ENCODE measurements at places on chromosomes 2 and 18.
A peak's percentile ranks its signal among the peaks of the same experiment; 100 is the strongest.

- DNase-seq, result no peak
Observed at GRCh38 chr2:101724125-101724474, 26.6 kb downstream of the MAP4K4 start.

- no peak for DNase-seq
Observed at GRCh38 chr18:21099442-21099841, 12.2 kb downstream of the ROCK1 start.

GRCh38 chr2:147847746-147848391 is 3.0 kb downstream of the ACVR2A start:
- DNase-seq, result no peak

- no peak for DNase-seq
Observed at GRCh38 chr2:182072861-182073260, 87.2 kb downstream of the PPP1R1C start.

GRCh38 chr2:42025151-42025582 is 22.7 kb upstream of the PKDCC start:
- no peak for DNase-seq

GRCh38 chr2:24421668-24422067 is 61.3 kb upstream of the ITSN2 start:
- DNase-seq, result peak; percentile 38

DNA sequence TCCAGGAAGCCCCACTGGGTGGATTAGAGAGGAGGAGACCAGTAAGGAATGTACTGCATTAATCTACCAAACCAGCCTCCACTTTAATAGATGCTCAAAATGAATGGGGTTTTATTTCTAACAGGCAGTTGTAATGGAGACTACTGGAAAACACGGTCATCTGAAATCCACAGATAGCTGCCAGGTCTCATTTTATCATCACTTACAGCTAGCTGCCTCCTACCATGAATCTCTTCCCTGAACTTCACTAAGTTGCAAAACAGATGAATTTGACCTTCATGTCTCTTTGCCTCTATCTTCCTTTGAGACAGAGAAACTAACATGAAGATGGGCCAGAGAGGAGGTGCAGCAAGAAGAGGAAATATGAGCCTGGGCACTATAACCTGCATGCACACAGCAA is 21.9 kb downstream of the ZBTB7C start:
- no peak for DNase-seq

GRCh38 chr2:163198972-163199371 is 360.4 kb upstream of the KCNH7 start:
- DNase-seq, result no peak

- DNase-seq, result no peak
Observed at GRCh38 chr2:165497659-165498317, 28.3 kb downstream of the CSRNP3 start.

- DNase-seq, result no peak
Observed at GRCh38 chr2:55418072-55418471, 1.6 kb downstream of the CCDC88A start.

DNA sequence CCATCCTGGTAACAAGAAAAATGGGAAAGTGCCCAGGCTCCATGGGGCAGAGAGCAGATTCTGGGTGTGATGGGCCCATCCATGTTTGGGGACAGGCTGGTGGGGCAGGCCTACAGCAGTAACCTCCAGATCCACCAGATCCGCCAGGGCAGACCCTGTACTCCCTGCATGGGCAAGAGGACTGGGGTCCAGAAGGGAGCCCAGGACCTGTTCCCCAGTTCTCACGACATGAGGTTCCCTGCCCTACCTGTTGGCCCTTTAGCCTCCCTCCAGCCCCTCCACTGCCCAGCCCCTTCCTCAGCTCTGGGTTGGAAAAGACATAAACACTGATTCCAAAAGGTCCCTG is 38.7 kb downstream of the EMX1 start:
- DNase-seq, result no peak

DNA sequence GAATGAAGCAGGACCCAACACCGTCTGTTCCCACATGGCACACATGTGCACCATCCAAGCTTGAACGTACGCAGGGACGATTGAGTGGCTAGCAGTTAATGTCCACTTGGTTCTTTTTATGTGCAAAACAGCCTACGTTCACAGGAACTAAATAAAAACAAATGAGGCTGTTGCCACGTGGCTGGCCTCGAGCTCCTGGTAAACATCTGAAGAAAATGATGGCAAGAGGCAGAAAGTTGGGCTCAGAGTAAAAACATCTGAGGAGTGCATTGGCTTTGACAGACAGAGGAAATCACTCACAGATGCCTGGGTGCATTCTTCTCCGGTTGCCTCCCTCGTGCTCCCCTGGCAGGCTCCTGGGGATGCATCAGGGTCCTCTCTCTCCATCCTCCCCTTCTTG is 177.9 kb downstream of the NRP2 start:
- DNase-seq, result no peak

- DNase-seq, result no peak
Observed at GRCh38 chr2:197204519-197205250, 105.9 kb downstream of the ANKRD44 start.

DNA sequence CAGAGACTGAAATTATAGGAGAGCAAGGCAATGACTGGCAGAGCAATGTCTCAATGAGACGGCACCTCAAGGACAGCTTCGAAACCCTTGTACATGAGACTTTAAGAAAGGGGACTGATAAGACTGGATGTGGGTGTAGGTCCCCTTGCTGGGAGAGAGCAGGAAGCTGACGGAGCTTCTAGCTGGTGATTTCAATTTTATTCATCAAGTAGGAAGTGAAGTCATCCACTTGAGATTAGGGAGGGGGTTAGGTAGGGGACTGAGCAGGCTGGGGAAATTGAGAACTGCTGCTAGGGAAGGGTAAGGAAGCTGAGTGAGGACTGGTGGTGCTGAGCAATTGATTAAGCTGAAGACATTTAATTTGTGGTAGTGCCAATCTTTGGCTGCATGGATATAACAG is 99.5 kb upstream of the ITGB6 start:
- DNase-seq, result no peak

Data from RPMI8226 (cell line).